ENCODE measurements at places on chromosomes 4 and X.

DNA sequence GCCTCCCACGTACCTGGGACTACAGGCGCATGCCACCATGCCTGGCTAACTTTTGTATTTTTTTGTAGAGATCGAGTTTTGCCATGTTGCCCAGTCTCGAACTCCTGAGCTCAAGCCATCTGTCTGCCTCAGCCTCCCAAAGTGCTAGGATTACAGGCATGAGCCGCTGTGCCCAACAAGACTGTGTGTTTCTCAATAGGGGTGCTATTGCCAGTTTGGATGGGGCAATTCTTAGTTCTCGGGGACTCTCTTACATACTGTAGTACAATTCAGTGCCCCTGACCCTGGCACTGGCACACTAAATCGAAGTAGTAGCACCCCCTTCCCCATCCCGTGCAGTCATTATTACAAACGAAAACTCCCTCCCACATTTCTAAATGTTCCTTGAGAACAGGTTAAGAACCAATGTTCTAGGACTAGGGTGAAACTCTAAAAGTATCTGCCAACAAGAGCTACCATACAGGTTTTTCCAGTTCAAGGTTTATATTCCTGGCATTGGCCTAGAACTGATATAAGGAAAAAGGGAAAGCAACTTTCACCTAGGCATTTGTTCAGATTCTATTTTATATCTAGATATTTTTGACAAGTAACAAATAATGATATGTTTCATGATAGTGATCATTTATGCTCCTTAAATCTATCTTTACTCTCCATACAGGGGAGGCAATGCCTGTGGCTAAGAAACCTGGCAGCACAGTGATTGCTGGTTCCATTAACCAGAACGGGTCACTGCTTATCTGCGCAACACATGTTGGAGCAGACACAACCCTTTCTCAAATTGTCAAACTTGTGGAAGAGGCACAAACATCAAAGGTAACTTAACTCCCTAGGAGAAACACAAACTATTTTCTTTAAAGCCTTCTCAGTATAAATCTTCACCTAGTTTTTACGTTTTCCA lies 50.4 kb upstream of the PGAM4 start:
- DNase-seq: no peak

DNA sequence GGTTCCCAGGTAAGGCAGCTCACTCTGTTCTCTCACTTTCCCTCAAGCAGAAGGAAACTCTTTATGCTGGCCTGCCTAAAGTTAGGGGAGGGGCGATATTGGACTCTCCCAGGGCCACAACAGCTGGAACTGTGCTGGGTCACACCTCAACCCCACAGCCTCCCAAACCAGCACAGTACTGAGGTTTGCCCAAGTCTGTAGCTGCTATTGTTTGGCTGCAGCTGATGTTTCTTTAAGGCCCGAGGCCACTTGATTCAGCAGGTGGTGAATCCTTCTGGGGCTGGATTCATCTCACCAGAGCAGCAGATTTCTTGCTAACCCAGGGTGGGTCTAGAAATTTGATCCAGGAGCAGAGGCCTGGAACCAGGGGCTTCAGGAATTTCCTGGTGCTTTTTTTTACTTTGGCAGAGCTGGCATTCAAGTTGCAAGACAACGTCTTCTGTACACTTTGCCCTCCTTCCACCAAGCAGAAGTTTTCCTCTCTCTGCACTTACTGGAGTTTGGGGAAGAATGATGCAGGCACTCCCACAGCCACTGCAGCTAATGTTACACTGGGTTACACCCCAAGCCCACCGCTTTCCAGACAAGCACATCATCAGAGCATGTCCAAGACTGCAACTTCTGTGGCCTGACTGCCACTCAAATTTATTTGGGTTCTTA lies 544.7 kb upstream of the NDST4 start:
- DNase-seq: no peak

GRCh38 chr4:76951672-76952010 lies 2.1 kb downstream of the SEPTIN11 start:
- DNase-seq: no peak

- no peak for DNase-seq
Measured at GRCh38 chr4:42816189-42816879, 76.2 kb upstream of the GRXCR1 start.

DNA sequence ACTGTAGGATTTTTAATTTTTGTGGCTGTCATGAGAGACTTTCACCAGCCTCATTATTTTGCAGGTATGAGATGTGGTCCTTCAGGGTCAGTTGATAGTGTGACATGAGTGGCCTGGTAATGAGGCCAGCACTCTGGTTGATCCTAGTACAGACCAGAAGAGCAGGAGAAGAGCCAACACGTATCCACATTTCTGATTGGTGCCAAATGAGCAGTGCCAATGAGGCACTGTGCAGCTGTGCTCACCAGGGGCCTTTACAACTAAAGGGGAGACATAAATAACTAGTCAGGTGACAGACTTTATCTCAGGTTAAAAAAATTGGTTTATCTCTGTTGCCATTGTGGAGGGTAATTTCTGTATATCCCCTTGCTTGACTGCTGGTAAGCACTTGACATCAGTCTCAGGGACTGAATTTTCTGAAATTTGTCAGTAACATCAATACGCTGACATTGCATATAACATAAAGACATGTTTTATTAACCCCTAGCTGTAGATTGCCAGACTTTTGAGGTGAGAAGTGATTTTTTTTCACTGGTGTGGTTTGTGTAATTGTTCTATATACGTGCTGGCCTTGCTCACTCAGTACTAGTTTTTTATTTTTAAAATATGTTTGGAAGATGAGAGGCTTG lies 101.2 kb downstream of the AFF1 start:
- DNase-seq: no peak

GRCh38 chr4:181677201-181677600 lies 566.0 kb upstream of the TENM3 start:
- no peak for DNase-seq

GRCh38 chr4:115770046-115770543 lies 656.7 kb upstream of the NDST4 start:
- DNase-seq: no peak

All from DMS 273 treated with DMSO at 0.1 percent for 48 hours (cell line).